ENCODE measurements at places on chromosomes 5 and 9.

DNA sequence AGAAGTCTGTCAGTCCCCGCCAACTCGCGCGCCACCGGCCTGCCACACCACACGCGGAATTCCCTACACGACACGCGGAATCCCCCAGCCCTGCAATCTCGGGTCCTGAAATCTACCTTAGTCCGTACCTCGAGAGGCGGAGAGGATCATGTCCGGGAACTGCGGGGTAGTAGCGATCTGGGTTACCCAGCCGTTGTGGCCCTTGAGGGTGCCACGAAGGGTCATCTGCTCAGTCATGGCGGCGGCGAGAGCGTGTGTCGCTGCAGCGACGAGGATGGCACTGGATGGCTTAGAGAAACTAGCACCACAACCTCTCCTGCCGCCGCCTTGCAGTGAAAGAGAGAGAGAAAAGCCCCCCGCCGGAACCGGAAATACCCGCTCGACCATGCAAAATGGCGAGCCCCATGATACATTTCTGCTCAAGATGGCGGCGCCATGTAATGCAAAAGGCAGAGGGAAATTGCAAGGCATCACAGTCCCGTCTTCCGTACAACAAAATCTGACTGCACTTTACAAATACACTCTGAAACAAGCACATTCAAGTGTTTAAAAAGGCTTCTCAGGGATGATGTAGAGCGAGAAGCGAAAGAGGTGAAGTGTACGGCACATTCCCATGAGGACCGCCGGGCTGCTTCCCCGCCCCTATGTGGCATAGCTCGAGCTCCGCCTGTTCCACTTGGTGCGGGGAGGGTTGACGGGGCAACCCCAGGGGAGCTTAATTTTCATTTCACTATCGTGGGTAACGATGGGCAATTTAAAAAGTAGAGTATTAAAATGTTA is at the start of gene RACK1:
Gene RACK1 (minus strand): TSS at position 343 of the 780 bp plus-strand sequence. CDS start 106 bp downstream, at position 237.
- DNase-seq = peak; percentile 88

DNA sequence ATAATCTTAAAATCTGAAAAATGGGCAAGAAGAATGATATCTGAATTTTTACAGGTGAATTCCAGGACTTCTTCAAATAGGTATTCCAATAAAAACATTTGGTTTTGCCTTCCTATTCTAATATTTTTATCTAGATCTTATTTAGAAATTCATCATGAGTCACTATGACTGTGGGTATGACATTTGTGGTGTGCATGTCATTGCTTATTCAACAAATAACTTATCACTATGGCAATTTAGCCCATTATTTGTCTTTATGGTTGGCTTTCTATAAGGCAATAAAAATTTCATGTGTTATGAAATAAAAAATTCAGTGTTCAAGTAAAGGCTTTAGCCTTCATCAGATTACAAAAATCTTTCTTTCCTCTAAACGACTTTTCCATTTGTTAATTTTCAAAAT is 1139.6 kb upstream of the NUDT12 start:
- DNase-seq = no peak

- DNase-seq = no peak
Measured at GRCh38 chr5:64184832-64185231, 19.2 kb downstream of the RNF180 start.

DNA sequence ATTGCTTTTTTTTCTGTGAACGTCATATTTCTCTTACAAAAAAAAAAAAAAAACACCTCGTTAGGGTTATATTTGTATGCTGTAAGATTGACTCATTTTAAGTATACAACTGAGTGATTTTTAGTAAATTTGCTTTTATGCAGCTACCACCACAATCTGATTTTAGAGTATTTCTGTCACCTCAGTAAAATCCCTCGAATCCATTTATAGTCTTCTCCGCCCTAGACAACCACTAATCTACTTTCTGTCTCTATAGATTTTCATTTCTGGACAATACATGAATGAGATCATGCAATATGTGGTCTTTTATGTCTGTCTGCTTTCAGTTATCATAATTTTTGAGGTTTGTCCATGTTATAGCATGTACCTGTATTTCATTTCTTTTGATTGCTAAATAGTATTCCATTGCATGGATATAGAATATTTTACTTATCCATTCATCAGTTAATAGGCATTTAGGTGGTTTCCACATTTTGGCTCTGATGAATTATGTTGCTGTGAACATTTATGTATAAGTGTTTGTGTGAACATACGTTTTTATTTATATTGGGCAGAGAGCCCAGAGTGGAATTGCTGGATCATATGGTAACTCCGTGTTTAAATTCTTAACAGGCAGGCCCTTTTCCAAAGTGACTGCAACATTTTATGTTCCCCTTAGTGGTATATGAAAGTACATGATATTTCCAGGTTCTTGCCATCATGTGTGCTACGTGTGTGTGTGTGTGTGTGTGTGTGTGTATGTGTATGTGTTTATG is 171.4 kb downstream of the SGCD start:
- no peak for DNase-seq

All from breast epithelium (tissue), 4 donors.